ENCODE measurements at places on chromosomes 7 and 10.

- DNase-seq: no peak
These were observed 45.5 kb upstream of the CCDC3 start for GRCh38 chr10:13046851-13047528.

- DNase-seq: no peak
These were observed 94.1 kb upstream of the TMEM26 start for GRCh38 chr10:61547297-61547696.

DNA sequence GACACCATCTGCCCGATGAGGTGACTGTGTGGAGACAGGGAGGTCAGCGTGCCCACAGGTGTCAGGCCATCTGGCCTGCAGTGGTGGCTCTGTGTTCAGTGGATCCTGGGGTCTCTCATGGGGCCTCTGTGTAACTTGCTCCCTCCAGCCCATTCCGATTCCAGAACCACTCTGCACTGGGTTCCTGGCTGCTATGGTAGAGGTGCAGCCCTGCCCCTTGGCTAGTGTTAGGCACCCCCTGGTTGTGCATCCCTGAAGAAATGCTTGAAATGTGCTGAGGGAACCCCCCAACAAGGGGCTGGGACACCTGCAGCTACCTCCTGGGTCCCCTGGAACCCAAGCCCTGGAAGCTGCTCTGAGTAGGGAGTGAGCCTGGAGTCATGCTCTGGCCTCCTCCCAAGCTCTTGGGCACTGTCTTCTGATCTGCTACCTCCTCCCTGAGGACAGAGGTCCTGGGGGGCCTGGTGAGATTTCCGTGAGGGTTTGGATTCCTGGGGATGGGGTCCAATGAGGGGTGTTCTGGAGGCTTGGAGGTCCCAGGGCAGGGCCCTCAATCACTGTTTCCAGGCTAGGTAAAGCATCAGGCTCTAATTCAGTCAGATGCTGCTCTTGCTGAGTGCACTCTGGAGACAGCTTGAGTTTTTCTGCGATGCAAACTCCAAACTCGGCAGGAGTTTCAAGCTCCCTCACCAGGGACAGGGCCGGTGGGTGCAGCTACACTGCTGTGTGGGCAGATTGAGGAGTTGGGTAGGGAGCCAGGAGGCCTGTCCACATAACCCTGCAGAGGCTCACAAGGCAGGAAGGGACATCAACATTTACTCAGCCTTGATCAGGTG, 27.7 kb downstream of the RAMP3 start:
- DNase-seq: no peak

GRCh38 chr10:48758411-48758810, 73.7 kb downstream of the WDFY4 start:
- no peak for DNase-seq

DNA sequence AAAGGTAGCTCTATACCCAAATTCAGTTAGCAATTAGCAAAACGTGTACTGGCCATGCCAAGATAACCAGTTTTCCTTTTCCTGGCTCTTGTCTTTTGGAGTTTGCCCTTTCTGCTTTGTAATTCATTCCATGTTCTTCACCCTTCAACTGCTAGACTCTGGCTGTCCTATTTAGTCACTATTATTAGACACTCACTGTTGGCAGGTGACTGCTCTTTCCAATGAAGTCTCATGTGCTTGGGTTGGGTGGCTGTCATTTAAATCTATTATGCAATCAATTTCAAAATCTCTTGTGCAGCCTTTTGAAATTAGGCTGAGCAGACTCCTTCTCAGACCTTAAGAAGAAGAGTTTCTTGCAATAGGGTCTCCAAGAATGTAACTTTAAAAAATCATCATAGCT, 266.5 kb downstream of the GPR158 start:
- no peak for DNase-seq

DNA sequence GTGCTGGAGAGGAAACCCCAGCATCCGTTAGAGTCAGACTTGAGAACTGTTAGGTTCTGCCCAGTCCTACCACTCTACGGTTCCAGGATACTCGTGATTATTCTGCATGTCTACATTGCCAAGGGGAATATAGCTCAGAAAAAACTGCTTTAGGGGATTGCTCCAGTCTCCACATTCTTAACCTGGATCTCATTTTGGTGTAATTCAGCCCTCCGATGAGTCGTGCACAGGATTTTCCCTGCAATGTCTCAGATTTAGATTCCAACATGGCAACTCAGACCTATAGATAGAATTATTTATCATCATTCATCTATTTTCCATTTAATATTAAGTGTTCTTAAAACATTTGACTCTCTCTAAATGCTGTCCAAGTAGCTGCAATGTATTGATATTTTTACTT, 121.1 kb upstream of the ZEB1 start:
- DNase-seq: no peak

DNA sequence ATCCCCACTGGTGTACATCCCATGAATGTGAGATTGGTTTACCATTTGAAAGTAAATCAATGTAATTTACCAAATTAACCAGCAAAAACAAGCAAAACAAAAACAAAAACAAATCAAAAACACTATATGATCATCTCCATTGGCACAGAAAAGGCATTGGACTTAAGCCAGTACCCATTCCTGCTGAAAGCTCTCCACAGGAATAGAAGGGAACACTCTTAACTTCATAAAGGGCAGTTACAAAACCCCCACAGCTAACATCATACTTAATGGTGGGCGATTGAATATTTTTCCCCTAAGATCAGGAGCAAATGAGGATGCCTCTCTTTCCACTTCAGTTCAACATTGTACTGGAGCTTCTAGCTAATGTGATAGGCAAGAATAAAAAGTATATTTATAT, 34.1 kb downstream of the PRKG1 start:
- no peak for DNase-seq

- no peak for DNase-seq
These were observed 6.6 kb downstream of the SFRP5 start for GRCh38 chr10:97765201-97765600.
